KG1 (cell line): ENCODE measurements at places on chromosomes 1 and 21.

DNA sequence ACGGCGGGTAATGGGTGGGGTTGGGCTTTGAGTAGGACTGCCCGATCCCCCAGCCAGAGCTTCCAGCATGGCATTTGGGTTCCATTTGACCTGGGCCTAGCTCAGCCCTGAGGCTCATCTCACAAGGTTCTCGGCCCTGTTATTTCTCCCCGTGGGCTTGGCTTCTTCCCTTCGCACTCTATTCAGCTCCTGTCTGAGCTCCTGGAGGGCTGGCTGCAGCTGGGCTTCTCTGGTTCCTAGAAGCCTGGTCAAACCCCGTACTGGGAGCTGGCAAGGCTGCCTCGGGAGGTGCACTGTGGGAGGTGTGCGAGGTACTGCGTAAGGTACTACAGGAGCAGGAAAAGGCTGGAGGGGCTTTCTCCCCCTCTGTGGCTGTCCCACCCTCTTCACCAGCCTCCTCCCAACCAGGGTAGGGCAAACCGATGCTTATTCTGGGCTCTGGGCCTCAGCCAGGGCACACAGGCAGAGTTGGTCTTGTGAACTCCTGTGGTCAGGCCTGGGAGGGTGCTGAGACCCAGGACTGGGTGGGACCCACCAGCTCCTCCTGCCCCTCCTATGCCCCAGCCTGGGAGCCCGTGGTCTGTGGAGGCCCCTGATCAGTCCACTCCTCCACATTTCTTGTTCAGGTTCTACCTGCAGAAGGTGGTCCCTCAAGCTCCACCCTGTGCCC lies 814 bp downstream of the A3GALT2 start:
- no peak for DNase-seq

- DNase-seq, result no peak
Observed at GRCh38 chr1:204409123-204409522, 2.5 kb downstream of the PPP1R15B start.

DNA sequence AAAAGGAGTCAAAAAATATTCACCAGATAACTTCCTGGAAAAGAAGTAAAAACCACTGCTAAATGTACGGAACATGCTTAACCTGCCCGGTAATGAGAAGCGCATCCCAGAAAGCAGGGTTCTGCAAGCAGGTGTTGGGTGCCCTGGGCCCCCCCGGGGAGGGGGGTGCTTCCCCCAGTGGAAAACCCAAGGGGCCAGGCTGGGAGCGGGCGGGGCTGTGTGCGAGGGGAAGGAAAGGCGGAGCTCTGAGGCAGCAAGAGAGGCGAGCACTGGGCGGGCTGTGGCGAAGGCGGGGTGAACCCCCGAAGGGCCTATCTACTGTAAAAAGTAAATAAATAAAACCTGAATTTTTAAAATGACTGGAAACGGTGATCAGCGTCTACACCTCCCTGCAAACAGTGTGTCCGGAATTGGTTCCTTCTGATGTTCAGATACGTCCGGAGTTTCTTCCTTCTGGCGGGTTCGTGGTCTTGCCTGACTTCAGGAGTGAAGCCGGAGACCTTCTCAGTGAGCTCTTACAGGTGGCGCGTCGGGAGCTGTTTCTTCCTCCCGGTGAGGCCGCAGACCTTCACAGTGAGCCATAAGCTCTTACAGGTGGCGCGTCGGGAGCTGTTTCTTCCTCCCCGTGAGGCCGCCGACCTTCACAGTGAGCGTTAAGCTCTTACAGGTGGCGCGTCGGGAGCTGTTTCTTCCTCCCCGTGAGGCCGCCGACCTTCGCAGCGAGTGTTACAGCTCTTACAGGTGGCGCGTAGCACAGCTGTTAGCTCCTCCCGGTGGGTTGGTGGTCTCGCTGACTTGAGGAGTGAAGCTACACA lies 13.4 kb downstream of the FTCD start:
- no peak for DNase-seq

- DNase-seq, result no peak
Observed at GRCh38 chr1:193438312-193438711, 251.9 kb upstream of the B3GALT2 start.

GRCh38 chr1:172607145-172607544 lies 51.8 kb upstream of the FASLG start:
- no peak for DNase-seq

DNA sequence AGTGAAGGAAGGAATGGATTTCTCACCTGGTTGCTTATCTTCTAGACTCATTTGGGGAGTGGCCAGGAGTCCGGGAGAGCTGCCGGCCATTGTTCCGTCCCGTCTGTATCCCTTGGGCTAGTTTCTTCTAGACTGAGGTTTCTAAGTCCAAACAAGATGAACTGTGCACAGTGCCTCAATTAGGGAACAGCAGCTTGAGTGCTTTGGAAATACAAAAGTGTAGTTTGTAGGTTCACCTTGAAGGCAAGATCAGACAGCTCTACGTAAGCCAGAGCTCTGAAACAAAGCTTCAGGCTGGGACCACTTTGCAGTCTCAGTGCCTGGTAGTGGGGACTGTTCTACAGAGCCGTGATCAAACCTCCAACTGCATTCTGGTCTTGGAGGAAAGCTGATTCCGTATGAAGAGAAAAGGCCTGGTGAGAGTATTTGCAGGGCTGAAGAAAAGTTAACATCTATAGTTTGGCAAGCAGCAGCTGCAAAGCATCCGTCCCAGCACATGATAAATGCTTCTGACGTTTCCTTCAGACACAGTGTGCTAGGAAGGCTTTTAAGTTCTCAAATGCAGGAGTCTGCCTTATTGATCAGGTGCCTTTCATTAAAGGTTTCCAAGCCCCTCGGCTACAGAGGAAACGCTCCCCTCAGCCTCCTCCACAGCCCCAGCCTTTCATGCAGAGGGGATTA lies 432.8 kb downstream of the KIF26B start:
- DNase-seq, result no peak

DNA sequence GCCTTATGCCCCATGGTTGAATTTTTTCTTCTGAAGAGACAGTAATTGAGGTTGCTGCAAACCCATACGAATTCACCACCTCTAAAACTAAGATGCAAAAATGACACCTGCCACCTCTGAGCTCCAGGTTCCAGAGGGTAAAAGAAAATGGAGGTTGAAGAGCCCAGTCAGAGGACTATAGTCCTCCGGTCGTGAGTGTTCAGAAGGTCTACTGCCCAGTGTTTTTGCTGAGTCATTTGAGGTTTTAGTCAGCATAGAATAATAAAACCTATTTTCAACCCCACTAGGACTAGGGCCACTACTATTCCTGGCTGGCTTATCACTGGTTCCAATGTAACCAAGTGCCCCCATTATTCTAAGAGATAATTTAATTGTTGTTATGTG lies 12.9 kb upstream of the SLAMF7 start:
- no peak for DNase-seq

DNA sequence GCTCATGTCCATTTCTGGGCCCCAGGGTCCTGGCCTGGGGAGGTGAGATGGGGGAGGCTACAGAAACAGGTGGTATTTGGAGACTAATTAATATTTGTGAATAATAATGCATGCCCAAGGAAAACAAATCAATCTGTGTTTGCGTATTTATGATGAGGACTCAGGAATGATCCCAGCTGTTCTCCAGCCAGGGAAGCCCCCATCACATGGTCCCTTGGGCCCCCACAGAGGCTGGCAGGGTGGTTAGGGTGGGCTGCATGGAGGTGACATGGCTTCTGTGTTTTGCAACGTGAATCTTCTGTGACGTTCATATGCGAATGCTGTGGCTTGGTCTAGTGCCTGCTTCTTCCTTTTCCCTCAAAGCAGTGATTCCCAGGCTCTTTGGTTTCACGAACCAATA lies 10.5 kb downstream of the PTPRF start:
- DNase-seq, result no peak

DNA sequence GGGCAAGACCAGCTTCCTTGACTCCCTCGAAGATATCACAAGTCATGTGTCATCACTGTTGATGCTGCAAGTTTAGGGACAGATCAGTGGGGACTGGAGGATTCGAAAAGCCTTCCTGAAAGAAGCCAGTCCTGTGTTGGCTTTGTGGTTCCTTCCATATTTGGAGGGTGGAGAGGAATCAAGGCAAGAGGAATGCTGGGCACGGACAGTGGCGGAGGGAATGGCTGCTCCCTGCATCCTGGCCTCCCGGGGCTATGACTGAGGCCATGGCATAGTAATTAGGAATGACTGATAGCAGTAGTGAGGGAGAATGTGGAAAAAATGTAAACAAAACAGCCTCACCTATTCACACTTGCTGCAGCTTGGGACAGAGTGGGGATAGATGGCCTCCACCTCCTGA lies 36.4 kb downstream of the VANGL1 start:
- DNase-seq, result no peak

DNA sequence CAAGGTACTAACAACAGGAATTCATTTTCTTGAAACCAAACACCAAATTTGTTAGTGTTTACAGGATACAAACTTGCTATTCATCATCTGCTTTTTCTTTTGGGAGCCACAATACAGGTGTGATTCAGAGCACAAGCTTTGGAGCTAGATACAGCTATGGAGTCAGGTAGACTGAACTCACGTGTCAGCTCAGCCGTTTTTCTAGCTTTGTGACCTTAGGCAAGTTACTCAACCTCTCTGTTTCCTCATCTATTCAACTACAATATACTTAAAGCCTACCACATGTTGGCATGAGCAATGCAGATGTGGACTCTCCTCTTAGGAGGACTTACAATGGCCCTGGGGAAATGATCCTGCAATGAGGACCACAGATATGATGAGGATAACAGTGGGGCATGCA lies 6.3 kb downstream of the HTR1D start:
- DNase-seq, result no peak

DNA sequence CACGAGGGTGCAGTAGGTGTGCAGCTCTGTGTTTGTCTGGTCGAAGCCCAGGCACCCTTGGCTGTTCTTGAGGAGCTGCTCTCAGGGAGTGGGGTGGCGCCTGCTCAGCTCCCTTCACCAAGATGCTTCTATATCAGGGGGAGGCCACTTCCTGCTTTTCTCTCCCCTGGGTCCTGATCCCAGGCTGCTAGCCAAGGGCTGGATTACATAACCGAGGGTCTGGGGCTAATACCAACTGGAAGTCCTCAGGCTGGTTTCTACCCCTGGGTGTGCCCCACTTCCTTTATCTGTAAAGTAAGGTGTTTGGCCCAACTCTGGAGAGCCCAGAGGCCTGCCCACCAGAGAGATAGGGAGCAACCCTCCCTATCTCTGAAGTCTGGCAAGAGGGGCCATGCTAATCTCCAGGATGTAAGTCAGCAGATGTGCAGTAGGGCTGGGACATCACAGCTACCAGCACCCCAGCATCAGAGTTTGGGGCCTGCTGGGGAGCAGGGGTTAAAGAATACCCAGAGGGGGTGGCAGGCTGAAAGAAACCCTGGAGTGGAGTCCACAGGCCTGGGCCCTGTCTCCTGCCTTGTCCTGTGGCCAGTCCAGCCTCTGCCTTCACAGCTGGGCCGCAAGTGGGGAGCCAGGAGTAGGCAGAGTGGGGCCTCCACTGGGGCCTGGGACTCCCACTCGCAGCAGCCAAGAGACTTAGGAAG lies 2.1 kb downstream of the SELENBP1 start:
- no peak for DNase-seq

GRCh38 chr1:55071477-55071876 lies 32.1 kb downstream of the PCSK9 start:
- no peak for DNase-seq

DNA sequence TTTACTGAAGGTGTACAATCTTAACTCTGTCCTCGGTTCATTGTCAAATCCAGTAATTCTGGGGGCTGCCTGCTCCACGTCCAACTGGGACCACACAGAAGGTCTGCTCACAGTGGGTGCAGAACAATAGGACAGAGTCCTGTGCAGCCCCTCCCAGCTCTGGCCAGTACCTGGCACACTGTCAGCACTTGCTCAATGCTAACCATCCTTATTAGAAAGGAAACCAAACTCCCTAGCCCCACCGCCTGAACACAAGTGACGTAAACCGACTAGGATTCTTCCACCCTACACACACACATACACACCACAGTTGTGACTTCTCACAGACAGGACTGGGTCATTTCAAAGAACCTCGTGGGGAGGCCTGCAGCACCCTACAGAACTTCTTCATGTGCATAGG lies 5.2 kb downstream of the BCAR3 start:
- no peak for DNase-seq

DNA sequence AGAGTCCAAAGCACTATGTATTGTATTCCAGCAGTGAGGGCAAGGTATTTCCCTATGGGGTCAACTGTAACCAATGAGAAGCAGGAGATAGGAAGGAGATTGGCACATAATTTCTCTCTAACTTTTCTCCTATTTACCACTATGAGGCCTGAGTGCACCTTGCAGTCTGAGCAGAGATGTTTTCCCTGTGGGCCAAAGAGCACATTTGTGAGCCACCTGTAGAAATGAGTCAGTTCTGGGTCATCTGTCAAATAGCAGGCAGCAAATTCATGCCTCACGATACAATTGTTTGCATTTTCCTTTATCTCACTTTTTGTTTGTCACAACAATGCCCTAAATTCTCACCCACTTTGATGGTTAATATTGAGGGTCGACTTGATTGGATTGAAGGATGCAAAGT lies 547.2 kb upstream of the NCAM2 start:
- no peak for DNase-seq

DNA sequence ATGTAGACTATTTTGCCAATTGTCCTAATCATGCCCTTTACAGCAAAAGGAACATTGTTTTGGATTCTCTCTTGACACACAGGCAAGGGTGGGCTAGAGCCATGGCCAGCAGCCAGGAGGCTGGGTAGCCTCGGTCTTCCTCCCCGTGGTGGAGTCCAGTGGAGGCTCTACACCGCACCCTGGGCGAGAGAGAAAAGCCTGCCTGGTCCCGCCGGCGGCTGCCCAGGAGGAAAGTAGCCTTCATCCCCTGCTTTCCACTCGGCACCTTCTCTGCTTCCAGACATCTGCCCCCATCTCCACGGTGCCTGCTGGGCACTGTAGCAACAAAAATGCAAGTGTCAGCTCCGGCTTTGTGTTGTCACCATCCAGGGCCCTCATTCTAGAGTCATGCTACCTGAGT lies 21.6 kb downstream of the PROK1 start:
- DNase-seq, result no peak

DNA sequence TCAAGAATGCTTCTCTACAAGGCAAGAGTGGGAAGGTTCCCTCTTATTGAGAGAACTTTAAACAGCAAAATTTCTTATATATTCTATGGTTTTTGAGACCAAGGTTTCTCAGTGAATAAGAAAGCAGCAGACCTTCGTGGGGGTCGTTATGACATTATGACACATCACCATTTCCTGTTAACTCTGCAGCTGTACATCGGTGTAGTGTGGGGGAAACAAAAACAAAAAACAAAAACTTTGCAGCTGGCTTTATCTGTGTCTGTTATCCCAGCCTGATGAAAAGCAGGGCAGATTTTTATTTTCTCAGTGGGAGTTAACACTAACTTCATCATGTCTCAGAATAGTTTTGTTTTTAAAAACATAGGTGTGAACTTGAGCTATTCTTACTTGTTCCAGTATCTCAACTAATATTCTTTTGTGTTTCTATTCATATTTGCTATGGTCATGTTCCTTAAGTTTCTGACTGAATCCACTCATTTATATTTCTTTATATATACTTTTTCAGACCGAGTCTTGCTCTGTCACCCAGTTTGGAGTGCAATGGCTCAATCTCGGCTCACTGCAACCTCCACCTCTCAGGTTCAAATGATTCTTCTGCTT lies 2.1 kb downstream of the SDE2 start:
- DNase-seq, result no peak
